GOT3 (cell line): ENCODE measurements at places on chromosomes 1 and 21.

- no peak for DNase-seq
Observed at GRCh38 chr1:240831922-240832321, 220.0 kb upstream of the GREM2 start.

DNA sequence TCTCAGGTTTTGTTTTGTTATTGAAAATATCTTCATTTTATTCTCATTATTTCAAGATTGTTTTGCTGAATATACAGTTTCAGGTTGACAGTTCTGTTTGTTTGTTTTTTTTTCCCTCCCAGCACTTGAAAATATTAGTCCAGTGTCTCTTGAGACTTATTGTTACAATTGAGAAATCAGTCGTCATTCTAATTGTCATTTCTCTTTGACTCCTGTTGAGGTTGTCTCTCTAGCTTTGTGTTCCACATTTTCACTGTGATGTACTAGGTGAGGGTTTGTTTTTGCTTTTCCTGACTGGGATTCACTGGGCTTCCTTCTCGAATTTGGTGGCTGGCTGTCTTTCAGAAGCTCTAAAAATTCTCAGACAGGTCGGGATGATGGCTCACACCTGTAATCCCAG, 443.2 kb upstream of the VAMP3 start:
- DNase-seq: no peak

- DNase-seq: no peak
Observed at GRCh38 chr1:205949753-205950152, 6.5 kb upstream of the SLC26A9 start.

DNA sequence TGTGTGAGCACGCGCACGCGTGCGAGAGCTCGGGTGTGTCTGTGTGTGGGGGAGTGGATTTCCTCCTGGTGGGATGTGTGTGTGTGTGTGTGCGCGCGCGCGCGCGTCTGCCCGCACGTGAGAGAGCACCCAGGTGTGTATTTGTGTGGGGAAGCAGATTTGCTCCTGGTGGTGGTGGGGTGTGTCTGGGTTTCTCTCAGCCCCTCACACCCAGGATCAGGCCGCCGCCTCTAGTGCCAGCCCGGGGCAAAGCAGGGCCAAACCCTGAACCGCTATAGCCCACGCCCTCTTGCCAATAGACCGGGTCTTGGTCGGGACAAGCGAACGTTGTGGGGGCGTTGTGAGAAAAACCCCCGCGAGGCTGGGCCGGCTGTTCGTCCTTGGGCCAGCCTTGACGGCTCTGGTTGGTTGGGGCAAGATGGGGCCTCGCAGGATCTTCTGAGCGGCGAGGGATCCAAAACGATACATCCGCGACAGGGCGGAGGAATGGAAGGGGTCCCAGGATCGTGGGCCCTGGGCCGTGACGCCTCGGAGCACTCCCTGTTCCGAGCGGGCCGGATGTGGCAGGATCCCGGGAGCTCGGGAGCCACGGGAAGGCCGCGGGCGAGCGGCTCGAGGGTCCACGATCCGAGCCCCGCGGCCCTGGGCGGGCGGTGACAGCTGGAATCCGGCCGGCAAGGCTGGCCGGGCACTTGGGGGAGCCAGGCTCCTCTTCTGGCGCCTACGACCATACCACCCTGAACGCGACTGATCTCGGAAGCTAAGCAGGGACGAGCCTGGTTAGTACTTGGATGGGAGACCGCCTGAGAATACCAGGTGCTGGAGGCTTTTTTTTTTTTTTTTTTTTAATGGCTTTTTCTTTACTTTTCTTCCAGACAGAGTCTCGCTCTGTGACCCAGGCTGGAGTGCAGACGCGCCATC, 68.2 kb downstream of the RNF187 start:
- DNase-seq: no peak

DNA sequence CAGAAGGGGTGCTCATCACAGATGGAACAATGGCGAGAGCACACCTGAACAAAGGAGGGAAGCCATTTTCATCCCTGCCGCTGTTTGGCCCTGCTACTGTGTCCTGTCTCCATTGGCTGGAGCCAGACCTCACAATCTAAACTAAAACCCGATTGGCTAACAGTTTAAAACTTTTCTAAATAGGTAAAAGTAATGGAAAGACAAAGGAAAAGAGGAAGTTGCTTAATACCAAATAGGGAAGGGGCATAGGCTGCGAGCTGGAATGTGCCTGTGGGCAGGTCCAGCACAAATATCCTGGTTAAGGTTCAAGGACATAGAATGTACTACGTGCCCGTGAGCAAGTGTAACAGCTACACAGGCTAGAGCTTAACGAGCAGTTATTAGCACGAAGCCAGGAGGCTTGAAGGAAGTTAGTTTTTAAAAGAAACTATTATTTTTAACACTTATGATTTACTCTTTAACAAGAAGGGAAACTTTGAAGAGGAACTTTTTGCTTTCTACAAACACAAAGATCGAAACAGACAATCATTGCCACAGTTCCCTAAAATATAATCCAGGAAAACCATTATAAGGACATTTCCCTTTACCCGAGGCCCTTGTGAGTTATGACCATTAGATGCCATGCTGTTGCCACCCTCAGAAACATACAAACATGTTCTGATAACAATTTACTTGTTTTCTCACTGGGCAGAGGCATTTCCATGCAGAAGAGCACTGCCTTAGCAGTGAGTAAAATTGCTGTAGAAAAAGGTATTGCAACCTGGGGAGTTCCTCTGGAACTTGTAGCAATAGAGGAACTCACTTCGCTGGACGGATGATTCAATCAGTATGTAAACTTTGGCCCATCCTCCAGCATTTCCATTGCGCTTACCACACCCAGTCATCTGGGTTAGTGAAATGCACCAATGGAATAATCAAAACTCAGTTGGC, 4.8 kb upstream of the PTTG1IP start:
- no peak for DNase-seq

GRCh38 chr1:208213786-208214185, 30.4 kb downstream of the PLXNA2 start:
- no peak for DNase-seq

- no peak for DNase-seq
Observed at GRCh38 chr1:21318714-21319159, 28.5 kb upstream of the ECE1 start.

- DNase-seq: no peak
Observed at GRCh38 chr1:30411206-30411605, 312.2 kb downstream of the MATN1 start.

- DNase-seq: no peak
Observed at GRCh38 chr1:175599212-175599705, 144.1 kb downstream of the TNR start.

- no peak for DNase-seq
Observed at GRCh38 chr1:52552236-52552504, 722 bp downstream of the TUT4 start.

DNA sequence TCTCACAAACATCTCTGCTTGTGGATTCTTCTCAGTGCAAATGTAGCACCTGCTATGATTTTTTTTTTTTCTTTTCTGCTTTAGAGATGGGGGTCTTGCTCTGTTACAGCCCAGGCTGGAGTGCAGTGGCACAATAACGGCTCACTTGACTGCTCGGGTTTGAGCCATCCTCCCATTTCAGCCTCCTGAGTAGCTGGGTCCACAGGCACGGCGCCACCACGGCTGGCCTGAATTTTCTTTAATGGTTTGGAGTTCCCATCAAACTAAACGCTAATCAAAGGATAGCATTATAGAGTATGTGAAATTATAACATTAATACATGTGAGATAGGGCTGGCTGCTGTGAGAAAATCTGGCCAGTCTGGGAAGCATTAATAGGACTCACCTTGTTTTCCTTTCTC, 7.2 kb upstream of the PTGER3 start:
- no peak for DNase-seq

DNA sequence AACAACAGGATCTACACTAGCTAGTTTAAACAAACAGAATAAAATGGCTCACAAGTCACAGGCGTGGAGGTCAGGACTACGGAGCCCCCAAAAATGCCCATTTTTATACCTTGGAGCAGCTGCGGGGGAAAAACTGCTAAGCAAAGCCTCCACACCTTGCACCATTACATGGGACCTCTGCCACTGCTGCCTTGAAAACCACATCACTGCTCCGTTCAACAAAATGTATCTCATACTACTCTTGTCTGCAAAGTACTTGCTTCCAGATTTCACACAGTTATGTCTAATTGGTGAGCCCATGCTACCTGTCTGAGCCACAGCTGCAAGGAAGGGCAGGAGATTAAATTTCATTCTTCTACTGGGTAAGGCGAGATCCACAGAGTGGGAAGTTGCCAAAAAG, 24.4 kb downstream of the MRPL39 start:
- no peak for DNase-seq

- DNase-seq: no peak
Observed at GRCh38 chr21:45860493-45861155, 120.9 kb upstream of the COL6A1 start.

DNA sequence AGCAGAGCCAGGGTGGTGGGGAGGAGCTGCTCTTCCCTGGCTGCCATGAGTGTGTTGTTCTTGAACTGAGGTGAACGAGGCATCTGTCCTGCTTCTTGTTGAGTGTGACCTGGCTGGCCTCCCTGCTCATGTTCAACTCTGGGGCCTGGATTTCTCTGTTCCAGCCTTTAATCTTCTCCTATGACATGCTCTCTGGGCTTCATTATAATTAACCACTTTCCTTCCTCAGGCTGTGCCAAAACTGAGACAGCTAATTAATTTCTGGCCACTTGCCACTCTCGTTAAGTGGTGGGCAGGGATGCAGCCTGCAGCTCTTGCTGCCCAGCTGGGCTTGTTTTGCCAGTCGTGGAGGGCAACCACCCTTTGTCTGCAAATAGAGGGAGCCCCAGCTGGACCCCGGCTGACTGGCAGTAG, 23.3 kb downstream of the OPRD1 start:
- no peak for DNase-seq

DNA sequence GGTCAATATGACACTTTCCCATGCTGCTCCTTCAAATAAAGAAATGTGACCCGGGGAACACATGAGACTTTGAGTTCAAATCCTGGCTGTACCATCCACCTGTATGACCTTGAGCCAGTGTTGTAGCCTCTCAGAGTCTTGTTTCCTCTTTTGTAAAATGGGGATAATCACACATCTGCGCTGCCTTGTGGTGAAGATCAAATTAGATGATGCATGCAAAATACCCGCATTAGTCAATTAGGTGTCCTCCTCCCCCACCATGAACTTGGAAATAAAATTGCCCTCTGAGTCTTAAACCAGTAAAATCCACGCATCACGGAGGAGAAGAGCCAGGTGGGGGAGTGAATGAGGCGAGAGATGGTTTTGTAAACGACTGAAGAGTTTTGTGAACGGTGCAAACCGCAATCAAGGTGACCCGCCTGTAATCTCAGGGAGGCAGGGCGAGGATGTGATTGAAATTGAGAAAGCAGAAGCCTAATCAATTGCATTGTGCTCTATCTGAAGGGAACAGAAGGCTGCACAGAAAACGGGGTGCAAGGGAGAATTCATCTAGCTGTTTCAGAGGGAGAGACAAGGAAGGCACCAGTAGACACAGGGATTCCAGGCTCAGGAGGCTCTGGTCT, 5.8 kb upstream of the AHDC1 start:
- no peak for DNase-seq

- DNase-seq: no peak
Observed at GRCh38 chr1:183454377-183454776, 17.9 kb upstream of the SMG7 start.

- DNase-seq: no peak
Observed at GRCh38 chr21:26563856-26564503, 9.1 kb downstream of the CYYR1 start.

DNA sequence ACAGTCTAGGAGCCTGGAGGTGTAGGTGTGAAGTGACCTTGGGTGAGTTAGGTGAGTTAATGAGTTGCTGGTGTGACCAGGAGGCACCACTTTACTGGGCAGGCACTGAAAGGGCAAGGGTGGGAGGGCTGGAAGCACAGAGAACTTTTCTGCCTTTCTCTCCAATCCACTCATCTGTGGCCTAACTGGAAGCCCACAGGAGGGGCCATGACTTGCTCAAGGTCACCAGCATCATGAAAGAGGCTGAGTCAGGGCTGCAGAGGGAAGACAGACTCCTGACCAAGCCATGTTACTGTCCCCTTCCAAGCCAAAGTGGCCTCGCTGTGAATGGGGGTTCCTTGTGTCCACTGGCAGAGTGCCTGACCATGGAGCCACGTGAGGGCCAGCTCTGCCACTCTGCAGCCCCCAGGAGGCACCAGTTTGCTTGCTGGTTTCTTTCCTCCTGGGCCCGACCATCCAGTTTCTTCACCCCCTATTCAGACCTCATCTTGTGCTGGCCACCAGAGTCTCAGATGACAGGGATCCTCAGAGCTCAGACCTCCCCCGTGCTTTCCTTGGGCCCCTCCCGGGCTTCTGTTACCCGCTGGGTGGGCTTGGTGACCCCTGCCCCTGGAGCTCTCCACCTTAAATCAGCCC, 4.3 kb upstream of the BSND start:
- DNase-seq: no peak

DNA sequence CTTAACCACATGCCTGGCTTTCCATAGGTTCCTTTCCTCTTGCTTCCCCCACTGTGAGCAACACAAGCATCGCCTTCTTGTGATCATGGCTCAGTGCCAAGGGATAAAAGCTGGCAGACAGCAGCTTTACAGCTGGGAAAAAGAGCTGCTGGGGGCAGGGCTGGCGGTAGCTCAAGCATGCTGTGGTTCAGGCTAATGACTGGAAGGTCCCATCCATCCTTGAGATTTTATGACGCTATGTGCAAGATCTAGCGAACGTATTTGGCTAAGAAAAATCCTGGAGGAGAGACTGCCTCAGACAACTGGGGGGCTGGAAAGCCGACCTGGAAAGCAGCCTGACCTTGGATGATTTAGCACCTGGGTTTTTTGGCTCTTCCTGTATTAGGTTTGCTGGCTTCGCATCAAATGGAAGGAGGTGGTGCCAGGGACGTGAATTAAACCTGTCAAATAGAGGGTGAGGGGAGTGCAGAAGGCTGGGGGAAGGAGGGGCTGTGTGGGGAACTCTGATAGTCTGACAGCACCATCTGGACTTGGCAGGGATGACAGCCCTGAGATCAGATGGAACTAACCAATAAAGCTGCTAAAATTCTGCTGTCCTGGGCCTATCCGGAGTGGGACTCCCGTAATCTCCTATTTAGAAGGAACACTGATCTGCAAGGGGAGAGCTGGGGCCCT, 34.8 kb downstream of the ZMYND12 start:
- no peak for DNase-seq

DNA sequence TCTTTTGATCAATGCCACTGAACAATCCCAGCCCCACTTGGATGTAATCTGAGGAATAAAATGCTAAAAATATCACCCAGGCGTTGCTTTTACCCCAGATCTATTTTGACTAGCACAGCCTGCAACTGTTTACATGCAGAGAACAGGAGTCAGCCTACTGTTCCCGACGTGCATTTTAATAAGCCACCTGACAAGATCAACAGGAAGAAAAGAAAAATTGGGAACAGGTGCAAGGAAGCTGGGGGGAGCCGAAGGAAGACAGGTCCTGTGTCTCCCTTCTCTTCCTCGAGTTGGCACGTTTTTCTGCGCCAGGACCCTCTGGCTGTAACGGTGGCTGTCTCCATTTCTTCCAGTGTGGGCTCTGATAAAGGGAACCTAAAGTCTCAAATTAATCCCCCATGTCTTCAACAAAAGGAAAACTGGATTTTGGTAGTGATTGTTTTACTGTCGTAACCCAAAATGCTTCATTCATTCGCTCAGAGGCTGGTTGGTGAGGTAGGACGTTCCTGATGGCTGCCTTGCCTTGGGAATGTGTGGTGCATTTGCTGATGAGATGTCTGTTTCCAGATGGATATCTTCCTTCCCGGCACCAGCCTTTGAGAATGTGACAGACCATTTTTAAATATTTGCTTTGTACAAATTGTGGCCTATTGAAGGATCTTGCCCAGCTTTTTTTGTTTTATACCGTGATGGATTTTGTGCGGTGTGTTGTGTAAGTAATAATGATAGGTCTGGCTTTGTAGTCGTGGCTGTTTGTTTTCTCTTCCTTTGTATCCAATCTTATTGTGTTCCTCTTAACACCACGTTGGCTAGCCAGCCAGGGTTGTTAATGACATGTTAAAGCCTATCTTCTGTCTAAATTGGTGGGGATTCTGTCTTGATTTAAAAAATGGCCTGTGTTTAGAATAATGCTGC, 117.5 kb downstream of the C1orf21 start:
- DNase-seq: no peak
